ENCODE measurements at places on chromosomes 7 and 10. TPM values are rescaled to one million over a fixed set of nuclear protein-coding genes. Genes with fewer than 3 reads are reported as not detected.

Gene EMX2
- 13.4 TPM for total RNA-seq

Gene FBXO24
- 0.43 TPM for total RNA-seq

Gene COL26A1
- 1.6 TPM for total RNA-seq

Gene AKR1E2
- 14.3 TPM for total RNA-seq

Gene PNLIPRP3
- total RNA-seq, result not detected

Gene NUTM2E
- total RNA-seq, result not detected

Gene IDI2
- total RNA-seq, result not detected

GRCh38 chr7:96778263-96778662, 68.6 kb upstream of the SEM1 start:
- no peak for DNase-seq

DNA sequence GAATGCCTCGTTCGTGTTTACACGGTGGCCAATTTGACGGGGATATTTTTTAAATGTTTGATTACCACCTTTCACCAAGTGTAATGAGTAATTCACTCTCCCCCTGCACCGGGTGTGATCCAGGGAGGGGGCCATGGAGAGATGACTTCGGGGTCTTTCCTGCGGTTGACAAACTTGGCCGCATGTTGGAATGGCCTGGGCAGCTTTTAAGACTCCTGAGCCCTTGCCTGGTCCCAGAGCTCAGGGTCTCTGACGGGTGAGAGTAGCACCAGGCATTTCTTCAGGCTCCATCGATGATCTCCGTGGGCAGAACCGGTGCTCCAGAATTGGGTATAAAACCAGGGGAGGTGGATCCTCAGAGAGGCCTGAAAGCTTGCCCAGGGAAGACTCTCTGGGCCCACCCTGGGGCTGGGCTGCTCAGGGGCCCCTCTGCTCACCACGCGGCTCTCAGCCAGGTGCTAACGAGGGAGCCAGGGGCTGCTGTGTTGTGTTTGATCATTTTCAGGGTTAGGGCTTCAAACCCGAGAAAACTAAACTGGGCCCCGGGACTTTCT, 882 bp downstream of the ZNF282 start:
- peak; percentile 42 for DNase-seq

DNA sequence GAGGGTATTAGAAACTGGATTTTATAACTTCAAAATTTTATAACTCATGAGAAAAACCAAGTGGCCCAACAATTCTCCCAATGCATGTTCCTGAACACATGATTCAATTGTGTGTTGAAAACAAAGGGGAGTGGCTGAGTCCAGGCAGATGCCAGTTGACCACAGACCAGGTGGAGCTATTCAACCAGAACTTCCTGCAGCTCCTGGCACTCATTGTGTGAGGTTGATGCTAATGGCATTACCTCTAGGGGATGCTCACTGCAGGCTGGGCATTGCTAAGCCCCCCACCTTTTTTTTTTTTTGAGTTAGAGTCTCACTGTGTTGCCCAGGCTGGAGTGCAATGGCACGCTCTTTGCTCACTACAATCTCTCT, 20.3 kb downstream of the MYOF start:
- peak; percentile 71 for DNase-seq

GRCh38 chr7:98470485-98471240, 69.8 kb upstream of the BAIAP2L1 start:
- peak; percentile 29 for DNase-seq

GRCh38 chr7:130135208-130136205, 65.2 kb downstream of the KLHDC10 start:
- peak; percentile 27 for DNase-seq

DNA sequence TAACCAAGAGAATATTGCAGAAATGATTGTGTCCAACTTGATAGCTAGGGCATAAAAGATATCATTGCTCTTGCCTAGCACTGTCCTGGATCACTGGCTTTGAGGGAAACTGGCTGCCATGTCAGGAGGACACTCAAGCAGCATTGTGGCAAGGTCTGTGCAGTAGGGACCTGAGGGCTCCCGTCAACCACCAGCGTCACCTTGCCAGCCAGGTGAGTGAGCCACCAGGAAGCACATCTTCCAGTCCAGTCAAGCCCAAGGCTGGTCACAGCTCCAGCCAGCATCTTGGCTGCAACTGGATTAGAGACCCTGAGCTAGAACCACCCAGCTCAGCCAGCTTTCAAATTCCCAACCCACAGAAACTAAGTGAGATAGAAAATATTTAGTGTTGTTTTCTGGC, 392.7 kb downstream of the CALN1 start:
- DNase-seq, result no peak

DNA sequence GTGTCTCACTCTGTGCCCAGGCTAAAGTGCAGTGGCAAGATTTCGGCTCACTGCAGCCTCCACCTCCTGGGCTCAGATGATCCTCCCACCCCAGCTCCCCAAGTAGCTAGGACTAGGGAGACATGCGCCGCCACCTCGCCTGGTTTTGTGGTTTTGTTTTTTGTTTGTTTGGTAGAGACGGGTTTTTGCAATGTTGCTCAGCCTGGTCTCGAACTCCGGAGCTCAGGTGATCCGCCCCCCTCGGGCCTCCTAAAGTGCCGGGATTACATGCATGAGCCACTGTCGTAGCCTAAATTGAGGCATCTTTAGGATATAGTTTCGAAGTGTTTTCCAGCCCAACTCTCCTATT, 781 bp downstream of the ZNF727 start:
- no peak for DNase-seq

DNA sequence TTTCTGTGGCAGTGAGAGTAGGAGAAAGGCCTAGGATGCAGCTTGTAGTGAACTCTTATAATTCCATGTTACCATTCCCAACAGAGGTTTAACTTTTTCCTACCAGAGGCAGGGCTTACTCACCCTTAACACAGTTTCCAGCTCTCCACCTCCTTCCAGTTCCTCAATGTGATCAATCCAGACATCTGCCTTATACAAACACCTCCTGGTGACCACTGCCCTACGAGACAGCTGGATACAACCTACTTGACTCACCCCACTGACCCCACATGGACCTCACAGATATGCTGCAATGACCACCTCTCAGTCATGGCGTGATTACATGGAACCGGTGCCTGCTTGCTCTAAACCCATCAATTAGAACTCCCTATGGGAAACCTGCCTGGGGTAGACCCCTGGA, 326.5 kb downstream of the TNS3 start:
- no peak for DNase-seq

DNA sequence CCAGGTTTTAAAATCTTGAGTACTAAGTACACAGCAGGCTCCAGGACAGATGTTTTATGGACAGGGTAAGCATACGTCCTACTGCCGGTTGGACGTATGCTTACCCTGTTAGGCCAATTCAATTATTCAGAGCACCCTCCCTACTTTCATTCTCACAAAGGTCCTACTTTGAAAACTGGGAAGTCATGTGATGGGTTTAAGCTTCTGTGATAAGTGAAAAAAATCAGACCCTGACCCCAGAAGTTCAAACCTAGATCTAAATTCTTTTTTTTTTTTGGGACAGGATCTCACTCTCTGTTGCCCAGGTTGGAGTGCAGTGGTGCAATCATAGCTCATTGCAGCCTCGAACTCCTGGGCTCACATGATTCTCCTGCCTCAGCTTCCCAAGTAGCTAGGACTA, 55.2 kb downstream of the HIPK2 start:
- no peak for DNase-seq

GRCh38 chr10:17134737-17135260, 5.2 kb upstream of the CUBN start:
- no peak for DNase-seq

DNA sequence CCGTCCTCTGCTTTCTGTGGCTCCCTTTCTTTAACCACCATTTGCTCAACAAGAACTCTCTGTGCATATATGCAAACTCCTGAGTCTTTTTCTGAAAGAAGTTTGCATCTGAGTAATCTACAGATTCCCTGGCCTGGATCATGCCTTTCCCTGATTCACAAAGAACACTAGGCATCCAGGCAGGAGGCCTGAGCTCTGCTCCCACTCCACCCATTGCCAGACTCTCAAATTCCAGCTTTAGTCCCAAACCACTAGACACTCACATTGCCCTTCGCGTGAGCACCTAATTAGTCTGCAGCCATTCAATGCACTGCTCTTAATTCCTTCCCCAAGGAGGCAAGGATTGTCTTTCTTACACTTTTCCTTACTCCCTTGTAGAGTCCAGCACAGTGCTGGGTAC, 60.9 kb downstream of the ABCC2 start:
- peak; percentile 67 for DNase-seq

GRCh38 chr7:87140271-87140748, 11.9 kb upstream of the DMTF1 start:
- no peak for DNase-seq
